Stimulated activated CD8-positive, alpha-beta memory T cell treated with anti-CD3 and anti-CD28 coated beads, Interleukin-7, amount 100 ng/mL, for 1 hour (primary cell): ENCODE measurements at places on chromosomes 11 and 22.

DNA sequence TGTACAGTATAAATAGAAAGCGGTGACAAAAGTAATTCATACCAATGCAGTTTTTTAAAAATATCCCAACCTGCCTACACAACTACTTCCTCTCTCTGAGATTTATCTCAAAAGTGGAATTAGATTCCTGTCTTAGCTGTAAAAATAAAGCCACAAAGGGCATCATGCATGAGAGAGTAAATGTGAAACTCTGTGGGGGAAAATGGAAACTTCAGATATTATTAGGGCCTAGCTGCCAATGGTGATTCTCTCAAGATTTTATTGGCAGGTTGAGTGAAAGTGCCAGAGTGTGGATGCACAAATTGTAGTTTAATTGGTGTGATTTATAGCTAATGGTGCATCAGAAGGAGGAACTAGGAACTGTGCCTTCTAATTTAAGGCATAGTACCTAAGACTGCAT is 356.9 kb upstream of the CCDC90B start:
- DNase-seq = no peak

GRCh38 chr11:70951139-70951804 is 301.1 kb downstream of the SHANK2 start:
- DNase-seq = no peak

GRCh38 chr11:118872403-118872821 is 11.3 kb upstream of the CXCR5 start:
- no peak for DNase-seq

DNA sequence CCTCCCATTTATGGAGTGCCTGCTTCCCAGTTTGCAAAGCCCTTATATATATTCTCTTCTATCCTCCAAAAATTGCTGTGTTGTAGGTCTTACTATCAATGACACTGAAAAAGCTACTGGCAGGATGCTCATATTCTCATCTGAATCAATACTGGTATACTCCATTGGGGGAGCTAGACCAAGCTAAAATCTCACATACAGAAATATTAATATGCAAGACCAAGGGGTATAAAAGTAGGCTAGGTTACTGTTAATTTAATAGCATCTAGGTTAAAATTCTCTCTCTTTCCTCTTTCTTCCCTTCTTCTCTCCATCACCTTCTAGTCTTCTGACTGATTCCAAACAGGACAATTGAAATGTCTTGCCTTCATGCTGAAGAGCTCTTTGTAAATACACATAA is 17.1 kb upstream of the BDNF start:
- no peak for DNase-seq

GRCh38 chr11:125063429-125064043 is 431 bp downstream of the SLC37A2 start:
- no peak for DNase-seq

GRCh38 chr11:118757876-118758399 is 33.0 kb downstream of the DDX6 start:
- DNase-seq = no peak
